ENCODE measurements at places on chromosomes 7 and 10.

- DNase-seq = no peak
Measured at GRCh38 chr7:44073664-44074348, 8.4 kb upstream of the PGAM2 start.

- DNase-seq = no peak
Measured at GRCh38 chr10:109277456-109277855, 645.9 kb downstream of the XPNPEP1 start.

- peak; percentile 93 for DNase-seq
Measured at GRCh38 chr7:150923196-150923595, 54.9 kb downstream of the KCNH2 start.

DNA sequence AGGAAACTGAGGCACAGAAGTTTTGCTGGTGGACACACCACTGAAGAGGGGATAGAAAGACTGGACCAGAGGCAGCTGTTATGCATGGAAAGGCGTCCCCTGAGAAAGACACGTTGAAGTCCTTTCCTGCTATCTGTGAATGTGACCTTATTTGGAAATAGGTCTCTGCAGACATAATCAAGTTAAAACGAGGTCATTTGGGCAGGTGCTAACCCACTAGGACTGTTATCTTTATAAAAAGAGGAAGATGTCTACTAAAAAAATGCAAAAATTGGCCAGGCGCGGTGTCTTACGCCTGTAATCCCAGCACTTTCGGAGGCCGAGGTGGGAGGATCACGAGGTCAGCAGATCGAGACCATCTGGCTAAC lies 31.6 kb downstream of the ELMO1 start:
- no peak for DNase-seq

- no peak for DNase-seq
Measured at GRCh38 chr7:133437544-133437943, 184.7 kb downstream of the EXOC4 start.

GRCh38 chr10:1116696-1117280 lies 60.6 kb downstream of the WDR37 start:
- no peak for DNase-seq

DNA sequence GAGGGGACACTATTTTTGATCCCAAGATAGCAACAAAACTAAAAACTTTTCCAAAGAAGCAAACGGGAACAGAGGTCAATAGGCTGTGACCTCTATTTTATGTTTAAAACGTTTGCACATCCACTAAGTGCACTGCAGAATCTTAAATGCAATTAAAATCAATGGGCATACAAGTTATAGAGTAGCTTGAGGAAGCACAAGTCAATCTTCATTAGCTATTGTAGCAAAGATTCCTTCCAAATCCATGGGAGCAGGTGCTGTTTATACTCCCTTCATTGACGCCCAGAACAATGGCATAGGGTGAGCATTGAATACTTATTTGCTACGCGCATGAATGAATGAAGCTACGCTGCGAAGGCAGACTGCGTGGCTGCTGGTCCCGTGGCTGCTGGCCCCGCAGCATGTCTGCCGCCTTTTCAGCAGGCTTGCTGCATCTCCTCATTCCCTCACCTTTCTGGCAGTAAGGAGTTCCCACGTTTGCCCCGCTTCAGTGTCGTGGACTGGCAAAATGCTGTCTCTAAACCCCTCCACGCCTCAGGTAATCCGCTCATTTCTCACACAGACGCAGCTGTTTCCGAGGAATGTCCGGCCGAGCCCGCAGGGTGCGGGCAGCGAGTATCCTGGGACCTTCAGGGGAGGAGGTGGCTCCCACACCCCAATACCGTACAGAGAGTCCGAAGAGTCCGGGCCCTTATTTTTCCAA lies 754 bp upstream of the PHYHIPL start:
- no peak for DNase-seq

DNA sequence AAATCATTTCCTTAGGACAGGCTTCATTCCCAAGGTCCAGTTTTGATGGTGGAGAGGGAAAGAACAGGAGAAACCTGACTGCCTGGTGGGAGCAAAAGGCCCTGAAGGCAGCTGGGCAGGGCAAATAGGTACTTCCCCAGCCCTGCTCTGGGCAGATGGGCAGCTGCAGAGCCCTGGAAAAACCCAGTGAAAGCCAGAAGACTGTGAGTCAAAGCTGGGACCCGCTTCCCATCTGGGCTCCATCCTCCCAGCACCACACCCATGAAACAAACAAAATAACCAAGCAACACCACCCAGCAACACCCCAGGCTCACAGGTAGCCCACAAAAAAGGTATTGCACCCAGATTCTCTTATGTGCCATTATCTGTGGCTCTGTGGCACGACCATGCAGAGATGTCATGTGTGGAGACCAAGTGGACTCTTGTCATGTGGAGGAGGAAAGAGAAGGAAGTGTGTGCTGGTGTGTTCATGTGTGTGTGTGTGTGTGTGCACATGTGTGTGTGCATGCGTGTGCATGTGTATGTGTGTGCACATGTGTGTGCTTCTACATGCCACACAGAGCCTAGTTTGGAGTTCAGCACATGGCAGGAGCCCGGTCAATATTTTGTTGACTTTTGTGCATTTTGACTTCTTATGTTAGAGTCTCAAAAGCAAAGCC lies 9.8 kb downstream of the CLRN3 start:
- no peak for DNase-seq

DNA sequence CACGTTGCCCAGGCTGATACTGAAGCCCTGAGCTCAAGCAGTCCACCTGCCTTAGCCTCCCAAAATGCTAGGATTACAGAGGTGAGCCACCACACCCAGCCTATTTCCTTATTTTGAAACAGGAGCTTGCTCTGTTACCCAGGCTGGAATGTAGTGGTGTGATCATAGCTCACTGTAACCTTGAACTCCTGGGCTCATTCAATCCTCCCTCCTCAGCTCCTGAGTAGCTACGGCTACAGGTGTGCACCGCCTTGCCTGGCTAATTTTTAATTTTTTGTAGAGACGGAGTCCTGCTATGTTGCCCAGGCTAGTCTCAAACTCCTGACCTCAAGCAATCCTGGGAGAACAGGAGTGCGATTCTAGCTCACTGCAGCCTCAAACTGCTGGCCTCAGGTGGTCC lies 11.7 kb downstream of the MRLN start:
- no peak for DNase-seq

- DNase-seq = peak; percentile 37
Measured at GRCh38 chr7:82697897-82698296, 254.3 kb upstream of the CACNA2D1 start.

DNA sequence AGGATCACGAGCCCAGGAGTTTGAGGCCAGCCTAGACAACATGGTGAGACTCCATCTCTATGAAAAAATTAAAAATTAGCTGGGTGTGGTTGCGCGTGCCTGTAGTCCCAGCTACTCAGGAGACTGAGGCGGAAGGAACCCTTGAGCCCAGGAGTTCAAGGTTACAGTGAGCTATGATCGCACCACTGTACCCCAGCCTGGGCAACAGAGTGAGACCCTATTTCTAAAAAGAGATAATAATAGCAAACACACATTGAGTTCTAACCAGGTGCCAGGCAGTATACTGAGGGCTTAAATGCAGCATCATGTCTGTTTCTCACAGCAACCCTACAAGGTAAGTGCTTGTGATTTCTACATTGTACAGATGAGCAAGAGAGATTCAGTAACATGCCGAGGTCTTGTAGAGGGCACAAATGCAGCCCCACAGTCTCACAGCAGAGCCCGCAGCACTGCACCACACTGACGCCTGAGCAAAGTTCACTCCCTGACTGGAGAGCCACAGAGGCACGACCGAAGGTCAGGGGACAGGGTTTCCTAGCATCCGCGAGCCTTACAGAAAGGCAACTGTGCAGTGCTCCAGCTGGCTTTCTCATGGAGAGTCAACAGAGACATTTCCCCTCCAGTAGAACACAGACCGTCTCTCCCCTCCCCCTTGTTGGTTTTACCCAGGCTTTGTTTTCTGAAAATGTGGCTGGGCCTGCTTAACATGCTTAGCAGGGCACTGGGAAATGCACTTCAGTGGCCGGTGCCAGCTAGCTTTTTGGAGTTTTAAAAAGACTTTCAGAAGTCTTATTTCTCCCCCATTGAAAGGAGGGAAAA lies 36.5 kb downstream of the PDSS1 start:
- no peak for DNase-seq

DNA sequence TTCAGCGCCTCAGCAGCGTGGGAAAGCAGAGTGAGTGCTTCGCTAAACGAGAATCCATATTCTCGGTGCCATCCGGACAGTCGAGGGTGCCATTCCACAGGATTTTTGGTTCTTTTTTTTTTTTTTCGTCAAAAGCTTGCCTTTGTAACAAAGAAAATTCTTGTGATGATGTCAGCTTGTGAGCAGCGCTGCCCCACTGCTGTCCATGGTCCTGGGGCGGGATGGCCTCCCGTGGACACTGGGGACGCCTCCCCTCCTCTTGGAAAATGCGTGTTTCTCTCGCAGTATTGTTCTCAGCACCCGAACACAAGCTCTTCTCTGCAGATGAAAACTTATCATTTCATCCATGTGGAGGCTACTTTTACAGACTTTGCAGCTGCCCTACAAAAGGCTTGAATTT lies 477.4 kb downstream of the TCERG1L start:
- no peak for DNase-seq

DNA sequence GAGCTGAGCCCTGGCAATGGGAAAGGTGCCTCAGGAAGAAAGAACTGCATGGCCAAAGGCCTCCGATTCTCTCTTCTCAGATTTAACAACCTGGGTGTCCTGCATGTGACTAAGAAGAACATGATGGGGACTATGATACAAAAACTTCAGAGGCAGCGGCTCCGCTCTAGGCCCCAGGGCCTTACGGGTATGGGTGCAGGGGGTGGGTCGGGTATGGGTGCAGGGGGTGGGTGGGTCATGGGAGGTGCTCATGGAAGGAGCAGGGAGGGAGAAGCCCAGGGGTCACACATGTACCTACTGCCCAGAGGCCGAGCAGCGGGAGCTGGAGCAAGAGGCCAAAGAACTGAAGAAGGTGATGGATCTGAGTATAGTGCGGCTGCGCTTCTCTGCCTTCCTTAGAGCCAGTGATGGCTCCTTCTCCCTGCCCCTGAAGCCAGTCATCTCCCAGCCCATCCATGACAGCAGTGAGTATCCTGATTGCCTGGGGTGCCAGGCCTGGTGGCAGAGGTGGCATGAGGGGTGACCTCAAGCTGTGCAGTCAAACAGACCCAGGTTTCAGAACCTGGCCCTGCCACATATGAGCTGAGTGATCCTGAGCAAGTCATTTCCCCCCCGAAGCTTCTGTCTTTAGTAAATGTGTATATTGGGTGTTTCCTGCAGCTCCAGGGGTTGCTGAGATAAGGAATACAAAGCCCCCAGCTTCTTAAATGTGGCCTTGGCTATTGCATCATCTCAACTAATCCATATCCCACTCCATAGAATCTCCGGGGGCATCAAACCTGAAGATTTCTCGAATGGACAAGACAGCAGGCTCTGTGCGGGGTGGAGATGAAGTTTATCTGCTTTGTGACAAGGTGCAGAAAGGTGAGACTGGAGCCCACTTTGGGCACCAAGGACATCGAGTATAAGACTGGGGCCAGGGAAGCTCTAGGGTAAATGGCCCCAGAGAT lies 2.0 kb downstream of the NFKB2 start:
- DNase-seq = no peak

- DNase-seq = no peak
Measured at GRCh38 chr10:53597835-53598251, 825.3 kb upstream of the MBL2 start.

- DNase-seq = no peak
Measured at GRCh38 chr7:85974176-85974575, 669.5 kb upstream of the GRM3 start.

DNA sequence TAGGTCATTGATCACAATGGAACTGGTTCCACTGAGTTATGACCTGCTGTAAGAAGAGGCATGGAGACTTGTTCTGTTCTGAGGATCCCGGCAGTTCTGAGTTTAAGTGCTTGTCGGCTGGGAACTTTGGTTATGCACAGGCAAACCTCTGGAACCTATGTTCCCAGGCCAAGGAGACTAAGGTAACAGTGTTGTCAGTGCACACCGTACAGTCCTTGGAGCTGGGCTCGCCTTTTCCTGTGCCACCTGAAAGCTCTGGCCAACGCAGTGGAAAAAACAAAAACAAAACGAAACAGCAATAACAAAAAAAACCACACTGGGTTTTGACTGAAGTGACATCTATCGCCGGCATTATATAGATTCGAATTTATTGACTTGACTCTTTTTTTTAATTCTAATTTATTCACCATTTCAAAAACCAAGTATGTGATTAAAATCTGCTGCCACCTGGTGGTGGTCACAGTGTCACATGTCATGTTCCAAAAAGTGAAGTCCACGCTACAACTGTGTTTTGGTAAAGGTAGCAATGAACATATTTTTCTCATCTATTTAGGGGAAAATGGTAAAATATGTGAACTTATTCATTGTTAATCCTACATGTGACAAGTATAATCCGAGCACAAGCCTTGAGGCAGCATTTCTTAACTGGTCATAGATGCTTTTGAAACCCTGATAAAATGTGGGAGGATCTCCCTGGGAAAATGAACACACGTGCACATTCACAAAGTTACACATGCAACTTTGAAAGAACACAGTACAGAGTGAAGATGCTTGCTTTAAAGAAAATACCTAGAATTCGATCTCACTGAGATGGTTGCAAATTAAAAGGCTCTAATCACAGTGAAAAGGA lies 113.8 kb upstream of the PPP2R2D start:
- no peak for DNase-seq

- no peak for DNase-seq
Measured at GRCh38 chr7:18511351-18512140, 16.0 kb downstream of the HDAC9 start.

- DNase-seq = no peak
Measured at GRCh38 chr7:41378156-41378555, 324.7 kb downstream of the INHBA start.

DNA sequence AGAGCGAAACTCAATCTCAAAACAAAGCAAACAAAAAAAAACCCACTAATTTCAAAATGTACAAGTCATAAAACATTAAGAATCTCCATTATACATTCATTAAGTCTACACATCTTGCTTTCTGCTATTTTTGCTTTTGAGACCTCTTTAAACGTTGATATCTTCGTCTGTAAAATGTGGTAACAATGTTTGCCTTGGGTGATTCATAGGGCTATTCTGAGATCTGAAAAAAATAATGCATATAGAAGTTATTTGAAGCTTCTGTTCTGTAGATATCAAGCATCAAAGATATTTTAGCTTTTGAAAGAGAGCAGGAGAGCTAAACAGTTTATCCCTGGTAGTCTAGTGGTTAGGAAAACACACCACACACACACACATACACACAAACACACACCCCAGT lies 158.1 kb upstream of the PLXDC2 start:
- no peak for DNase-seq

GRCh38 chr7:127978421-127978820 lies 52.8 kb downstream of the LRRC4 start:
- DNase-seq = no peak

DNA sequence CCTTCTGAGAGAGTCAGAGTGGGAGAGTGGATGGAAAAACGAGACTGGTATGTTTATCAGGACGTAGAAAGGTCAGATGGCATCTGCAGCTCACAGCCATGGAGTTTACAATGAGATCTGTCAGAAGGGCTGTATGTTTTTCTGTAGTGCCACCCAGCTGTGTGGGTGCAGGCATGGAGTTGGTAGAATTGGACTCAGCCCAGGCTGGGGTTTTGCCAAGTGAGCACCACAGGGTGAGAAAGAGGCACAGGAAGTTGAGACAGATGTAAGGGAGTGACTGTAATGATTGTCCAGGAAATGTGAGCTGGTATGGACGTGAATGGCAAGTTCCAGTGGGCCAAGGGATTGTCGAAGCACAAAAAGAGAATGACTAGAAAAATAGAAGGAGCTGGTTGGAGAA lies 9.1 kb upstream of the ZYX start:
- no peak for DNase-seq

Data from retinal pigment epithelial cell (primary cell).